ENCODE measurements at places on chromosomes 6 and 20.

DNA sequence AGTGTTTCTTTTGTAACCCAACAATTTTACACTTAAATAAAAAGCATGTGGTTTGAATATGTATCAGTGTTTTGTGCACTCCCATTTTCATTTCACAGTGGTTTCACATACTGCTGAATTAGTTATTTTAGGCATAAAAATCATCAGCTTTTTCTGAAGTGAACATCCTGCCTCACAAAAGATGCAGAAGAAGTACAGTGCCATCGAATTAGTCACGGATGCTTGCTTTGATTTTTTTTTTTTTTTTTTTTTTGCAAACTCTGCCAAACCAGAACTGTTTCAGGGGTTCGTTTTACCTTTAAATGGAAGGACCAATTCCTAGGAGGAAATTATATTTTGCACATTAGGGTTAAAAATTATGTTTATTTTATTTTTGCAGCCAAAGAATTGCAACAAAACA lies 158.6 kb downstream of the RPS12 start:
- DNase-seq = no peak

DNA sequence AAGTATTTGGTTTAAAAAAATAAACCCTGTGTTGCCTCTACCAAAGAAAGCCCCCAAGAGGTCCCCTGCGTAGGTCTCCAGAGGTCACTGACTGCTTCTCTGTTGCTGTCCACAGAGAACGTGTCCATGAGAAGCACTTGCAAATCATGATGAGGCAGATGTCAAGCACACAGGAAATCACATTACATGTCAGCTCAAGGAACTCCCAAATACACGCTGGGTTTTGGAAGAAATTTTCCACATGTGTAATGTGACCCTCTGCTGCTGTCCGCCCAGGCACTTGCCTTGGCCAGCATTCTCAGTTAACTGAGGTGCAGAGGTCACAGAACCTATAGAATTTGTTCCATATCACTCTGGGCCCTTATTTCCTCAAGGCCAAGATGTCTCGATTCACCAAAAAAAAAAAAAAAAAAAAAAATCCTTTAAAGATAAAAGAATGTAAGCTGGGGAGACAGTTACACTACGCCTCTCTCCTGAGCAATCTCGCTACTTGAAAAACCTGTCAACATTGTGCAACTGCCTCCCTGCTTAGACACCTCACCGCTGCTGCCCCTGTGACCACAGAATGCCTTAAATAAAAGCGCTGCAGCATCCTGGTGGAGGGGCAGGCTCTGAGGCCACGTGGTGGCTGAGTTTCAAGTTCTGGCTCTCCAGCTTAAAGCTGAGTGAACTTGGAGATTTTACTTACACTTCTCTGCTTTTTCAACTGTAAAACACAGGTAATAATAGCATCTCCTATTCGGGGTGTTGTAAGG lies 42.3 kb downstream of the SLC22A23 start:
- DNase-seq = no peak

GRCh38 chr20:33859751-33860150 lies 48.6 kb downstream of the CHMP4B start:
- DNase-seq = no peak

DNA sequence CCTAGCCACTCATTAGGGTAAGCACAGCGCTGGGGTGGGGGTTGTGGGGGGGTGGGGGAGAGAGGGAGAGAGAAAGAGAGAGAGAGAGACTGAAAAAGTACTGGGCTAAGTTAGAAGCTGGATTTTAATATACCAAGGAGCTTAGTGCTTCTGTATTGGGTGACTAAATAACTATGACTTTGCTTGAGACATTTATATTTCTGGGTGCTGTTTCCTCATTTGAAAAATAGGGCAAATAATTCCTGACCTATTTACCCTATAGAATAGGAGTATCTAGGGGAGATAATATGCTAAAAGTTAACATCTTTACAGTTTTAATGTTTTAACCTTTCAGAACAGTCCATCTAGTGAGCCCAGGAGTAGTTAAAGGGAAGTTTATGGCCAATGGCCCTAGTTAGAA lies 7.7 kb downstream of the NKAIN2 start:
- no peak for DNase-seq

DNA sequence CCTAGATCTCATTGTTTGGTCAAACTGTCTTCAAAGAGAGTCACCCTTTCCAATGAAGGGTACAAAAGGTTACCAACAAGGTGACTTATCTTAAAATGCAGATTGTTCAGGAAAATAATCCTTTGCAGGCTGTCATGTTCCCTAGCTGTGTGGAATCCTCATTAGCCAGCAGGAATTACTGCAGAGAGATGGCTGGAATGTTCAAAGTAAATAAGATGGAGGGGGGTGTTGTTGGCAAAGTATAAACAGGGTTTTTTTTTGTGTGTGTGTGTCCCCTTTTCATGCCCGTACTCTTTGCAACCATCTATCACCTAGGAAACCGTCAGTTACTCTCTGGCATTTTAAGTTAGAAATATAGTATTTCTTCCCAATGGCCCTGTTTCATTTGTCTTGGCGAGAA lies 6.5 kb downstream of the NEDD9 start:
- no peak for DNase-seq

GRCh38 chr6:109348226-109348625 lies 34.0 kb downstream of the CD164 start:
- no peak for DNase-seq

DNA sequence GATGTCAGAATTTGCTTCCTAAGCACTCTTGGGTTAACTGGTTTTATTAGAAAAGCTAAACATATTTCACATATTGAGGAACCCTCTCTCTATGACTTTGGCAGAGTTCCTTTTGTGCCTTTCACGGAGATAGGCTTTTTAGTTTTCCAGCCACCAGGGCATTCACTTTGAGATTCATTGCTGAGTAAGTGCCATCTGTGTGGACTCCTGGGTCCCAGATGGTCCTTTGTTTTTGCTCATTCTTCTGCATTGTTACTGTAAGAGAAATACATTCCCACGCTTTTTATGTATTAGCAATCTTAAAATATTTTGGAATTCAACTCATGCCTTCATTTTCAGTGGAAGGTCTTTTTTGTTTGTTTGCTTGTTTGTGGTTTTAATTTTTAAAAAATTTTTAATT lies 76.3 kb upstream of the PHACTR2 start:
- DNase-seq = no peak

- DNase-seq = no peak
Observed at GRCh38 chr20:52054123-52054522, 137.5 kb downstream of the ZFP64 start.

DNA sequence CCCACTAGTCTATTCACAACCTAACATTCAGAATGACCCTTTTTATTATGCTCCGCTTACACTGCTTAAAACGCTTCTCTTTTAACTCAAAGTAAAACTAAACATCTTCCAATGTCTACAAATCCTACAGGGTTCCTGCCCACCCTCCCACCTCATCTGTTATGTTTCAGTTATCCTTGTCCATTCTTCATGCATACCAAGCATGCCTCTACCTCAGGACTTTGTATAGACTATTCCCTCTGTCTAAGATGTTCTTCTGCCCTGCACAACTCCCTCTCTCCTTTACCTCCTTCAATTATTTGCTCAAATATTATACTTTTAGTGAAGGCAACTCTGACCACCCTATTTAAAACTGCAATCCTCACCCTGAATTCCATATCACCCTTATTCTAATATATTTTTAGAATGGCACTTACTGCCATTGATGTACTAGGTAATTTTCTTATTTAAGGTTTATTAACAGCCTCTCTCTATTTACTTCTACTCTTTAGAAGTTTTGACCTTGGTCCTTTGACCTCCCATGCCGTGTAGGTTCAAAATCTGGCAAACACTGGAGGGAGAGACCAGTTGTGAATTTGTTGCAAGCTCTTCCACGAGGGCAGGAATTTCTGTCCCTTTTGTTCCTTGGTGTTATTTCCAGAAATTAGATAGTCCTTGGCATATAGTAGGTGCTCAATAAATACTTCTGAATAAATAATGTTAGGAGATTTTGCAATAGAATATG lies 111.8 kb downstream of the CHD6 start:
- DNase-seq = no peak

GRCh38 chr6:90805619-90806155 lies 218.8 kb upstream of the MAP3K7 start:
- DNase-seq = no peak

DNA sequence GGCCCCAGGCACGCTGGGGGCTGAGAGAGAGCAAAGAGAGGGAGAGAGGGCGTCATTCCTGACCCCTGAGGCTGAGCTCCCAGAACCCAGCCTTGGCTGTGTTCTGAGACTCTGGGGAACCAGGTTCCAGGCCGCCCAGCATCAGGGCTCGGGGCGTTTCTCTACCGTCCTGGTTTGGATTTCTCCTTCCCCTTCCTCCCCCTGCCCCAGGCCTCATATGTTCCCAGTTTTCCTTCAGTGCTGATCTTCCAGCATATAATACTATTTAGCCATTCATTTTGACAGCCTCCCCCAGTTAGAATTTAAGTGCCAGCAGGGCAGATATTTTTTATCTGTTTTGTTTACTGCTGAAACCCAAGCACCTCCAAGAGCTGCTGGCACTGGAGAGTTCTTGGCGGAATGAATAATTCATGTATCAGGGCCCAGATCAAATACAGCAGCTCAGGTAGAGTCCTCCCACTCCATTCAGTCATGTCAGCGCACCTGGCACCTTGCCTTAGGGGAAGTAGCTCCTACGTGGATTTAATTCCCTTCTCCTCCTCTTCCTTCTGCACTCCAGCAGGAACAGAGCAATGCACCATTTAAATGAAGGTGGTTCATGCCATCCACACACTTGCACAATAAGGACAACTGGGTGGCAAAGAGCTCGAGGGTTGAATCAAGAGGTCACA lies 23.4 kb upstream of the FRMD1 start:
- DNase-seq = no peak

- peak; percentile 72 for DNase-seq
Observed at GRCh38 chr6:2764610-2765165, 505 bp upstream of the WRNIP1 start.

- DNase-seq = no peak
Observed at GRCh38 chr6:141467881-141468280, 664.8 kb upstream of the GJE1 start.

- DNase-seq = no peak
Observed at GRCh38 chr20:62368392-62368975, 1.4 kb upstream of the LAMA5 start.

DNA sequence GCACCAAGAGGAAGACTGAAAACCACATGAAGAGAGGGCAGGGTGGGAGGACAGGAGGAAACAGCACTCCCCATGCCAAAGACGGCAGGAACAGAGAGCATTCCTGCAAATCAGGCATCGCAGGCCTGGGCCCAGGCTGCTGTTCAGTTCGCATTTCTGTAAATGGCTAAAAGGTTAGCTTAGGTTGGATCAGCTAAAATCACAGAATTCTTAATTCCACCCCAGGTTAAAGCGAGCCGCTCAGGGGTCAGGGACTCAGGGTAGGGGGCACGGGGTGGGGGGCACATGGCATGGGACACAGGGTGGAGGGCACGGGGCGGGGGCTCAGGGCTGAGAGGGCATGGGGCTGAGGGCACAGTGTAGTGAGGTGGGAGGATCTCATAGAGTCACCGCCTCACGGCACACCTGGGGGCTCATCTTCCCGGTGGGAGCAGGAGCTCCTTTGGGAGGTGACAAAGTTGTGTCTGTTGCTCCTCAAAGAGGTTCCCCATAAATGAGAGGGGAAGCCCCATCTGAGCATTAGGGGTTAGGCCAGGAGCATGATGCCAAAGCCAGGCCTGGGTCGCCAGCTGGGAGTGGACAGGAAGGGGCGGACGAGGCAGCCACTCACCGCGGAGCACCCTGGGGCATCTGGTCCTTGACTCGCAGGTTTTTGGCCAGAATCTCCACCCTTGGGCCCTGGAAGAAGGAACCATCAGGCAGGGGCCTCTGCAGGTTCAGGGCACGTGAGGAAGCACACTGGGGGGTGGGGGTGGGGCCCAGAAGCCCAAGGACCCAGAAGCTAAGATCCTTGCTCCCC lies 200.7 kb downstream of the PREX1 start:
- no peak for DNase-seq

All from sciatic nerve (tissue), 2 donors.